ENCODE measurements at places on chromosomes 12 and 14.

DNA sequence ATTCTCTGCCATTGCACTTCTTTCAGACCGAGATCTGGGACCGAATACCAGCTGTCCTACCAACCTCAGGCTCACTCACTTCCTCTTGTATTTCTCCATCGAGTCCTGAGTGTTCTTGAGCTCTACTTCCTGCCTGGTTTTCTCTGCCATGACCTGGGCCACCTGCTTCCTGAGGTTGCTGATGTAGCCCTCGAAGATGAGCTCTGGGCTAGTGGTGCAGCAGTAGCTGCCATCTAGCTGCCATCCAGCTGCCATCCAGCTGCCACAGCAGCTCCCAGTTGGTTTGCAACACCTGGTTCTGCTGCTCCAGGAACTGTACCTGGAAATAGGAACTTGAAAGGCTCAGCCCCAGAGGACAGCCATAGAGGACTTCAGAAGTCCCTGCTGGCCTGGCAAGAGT is 15.0 kb upstream of the KRT73 start:
- no peak for DNase-seq

GRCh38 chr14:23054000-23054811 is 3.1 kb downstream of the CDH24 start:
- no peak for DNase-seq

GRCh38 chr12:100919116-100919515 is 124.5 kb downstream of the ANO4 start:
- DNase-seq, result no peak

- DNase-seq, result no peak
Measured at GRCh38 chr12:57940052-57940914, 1.1 kb upstream of the ATP23 start.

GRCh38 chr12:42421844-42422779 is 96.1 kb downstream of the PPHLN1 start:
- peak; percentile 52 for DNase-seq

DNA sequence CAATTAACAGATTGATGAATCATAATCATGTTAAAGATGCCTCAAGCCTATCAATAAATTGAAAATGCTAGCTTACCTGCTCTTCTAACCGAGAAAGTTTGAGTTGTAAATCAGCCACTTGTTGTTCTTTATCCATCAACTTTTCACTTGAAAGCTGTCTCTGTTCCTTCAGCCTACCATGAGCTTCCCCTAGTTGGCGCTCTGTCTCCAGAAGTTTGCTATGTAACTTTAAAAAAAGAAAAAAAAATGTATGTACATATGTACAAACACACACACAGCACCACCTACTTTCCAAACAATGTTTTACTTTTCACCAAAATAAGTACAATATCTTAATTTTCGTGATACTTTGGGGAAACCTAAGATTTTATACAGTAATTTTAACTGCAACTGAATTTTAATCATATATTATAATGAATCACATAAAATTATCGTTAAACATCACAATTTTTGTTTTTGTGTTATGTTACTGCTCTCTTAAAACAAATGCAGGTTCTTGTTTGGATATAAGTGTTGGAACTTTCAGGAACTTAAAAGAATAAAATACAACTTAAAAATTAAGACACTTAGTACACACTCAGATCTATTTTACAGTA is 101.2 kb downstream of the EEA1 start:
- DNase-seq, result peak; percentile 5

DNA sequence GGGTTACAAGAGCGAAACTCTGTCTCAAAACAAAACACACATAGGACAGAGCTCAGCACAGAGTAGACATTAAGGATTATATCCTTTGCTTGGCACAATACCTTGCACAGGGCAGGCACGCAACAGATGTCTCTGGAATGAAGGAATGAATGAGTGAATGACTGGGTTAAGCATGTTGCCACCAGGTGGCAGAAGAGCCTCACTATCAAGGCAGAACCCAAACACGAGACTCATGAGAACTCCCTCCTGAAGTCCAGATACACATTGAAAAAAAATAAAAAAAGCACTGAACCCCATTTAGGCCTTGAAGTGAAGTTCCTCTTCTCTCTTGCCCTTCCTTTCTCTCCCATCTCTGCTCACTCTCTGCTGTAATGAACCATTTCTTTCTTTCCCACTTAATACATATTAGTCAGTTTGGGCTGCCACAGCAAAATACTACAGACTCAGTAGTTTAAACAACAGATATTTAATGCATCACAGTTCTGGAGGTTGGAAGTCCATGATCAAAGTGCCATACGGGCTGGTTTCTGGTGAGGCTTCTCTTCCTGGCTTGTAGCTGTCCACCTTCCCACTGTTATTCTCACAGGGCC is 26.6 kb upstream of the LTA4H start:
- DNase-seq, result peak; percentile 52

- DNase-seq, result no peak
Measured at GRCh38 chr12:43066471-43066870, 476.9 kb upstream of the PRICKLE1 start.

DNA sequence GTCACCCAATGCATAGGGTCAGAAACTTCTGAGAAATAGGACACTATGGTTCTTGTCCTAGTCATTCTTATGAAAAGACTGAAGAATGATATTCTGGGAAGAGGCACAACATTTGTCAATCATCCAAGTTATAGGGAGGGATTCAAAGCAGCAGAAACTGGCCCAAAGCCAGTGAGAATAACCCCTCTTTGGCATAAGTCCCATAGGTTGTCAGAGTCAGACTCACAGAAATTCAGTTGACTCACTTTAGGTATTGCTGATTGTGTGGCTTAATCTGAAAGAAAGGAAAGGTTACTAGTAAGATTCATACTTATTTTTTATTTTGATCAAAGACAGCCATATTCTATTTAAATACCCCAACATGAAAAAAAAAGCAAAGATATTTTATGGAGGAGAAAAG is 151.0 kb downstream of the SRGAP1 start:
- DNase-seq, result no peak

- no peak for DNase-seq
Measured at GRCh38 chr12:131365821-131366260, 345.0 kb upstream of the SFSWAP start.

DNA sequence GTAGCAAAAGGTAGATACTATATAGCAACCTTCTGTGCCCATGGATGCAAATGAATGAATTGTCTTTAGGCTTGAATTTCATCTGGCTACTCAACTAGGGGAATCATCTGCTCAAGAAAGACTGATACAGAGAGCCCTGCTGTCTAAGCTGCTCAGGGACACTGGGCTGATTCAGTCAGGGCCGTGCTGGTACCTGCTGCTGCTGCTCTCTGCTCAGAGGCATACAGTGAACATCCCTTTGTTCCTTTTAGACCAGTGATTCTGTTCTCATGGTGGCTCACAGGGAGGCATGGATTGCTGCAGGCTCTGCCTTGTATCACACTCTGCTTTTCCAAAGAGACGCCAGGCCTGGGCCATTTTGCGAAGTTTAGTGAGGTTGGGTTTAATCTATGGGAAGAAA is 14.1 kb downstream of the EIF2B2 start:
- DNase-seq, result no peak

DNA sequence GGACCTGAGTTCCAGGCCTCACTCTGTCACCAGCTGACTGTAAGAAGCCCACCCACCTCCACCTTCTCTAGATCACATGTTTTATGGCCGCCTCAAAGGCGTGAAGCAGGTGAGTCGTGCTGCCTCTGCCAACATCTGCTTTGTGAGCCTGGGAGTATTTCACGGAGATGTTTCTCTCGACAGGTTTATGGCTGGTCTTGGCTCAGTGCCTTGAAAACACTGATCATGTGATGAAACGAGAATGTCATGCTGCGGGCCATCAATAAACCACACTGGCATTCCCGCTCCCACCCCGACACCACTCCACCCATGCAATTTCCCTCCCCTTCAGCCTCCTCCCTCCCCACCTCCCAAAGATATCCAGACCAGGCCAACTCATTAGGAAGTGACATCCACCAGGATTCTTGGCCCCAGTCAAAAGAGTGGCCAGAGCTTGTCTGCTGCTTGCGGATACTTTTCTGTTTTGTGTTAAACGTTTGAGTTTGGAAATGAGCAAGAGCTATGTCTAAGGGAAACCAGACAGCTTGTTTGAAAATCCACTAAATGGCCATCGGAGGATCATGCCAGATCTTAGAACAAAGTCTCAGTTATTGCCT is 53.8 kb upstream of the NTF3 start:
- DNase-seq, result no peak

DNA sequence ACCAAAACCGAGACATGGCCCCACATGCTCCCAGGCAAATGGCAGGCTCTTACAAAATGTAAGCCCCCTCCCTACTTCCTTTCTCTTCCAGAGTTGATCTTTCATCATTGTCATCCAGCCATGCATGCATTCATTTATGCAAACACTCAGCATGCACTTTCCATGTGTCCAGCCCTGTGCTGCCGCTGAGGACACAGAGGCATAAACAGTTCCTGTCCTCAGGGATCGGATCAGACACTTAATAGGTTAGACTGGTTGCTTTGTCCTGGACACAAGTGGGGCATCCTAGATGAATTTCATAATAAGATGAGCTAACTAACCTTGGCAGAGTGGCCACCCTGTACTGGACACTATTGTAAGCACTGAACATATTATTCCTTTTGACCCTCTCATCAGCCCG is 23.1 kb downstream of the PRIMA1 start:
- no peak for DNase-seq

DNA sequence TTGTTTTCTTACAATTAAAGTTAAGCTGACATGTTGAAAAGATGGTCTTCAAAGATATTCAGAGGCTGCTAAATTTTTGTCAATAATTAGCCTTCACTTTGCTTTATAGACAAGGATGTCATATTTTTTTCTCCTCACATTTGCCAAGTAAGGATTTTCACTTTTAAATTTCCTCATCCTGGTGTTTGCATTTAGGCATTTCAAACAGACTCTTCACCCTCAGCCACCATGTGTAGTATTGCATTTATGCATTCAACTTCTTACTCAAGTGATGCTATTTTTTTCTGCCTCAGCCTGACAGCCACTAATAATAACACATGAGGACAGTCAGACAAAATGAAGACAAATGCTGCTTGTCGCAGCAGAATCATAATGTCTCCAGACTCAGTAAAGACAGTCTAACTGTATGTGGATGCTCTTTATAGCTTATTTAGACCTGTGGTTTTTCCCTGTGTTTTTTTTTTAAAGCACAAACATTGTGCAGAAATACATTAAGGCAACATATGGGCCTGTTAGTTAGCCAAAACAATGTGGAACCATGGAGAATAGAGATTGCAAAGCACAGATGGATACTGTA is 481.5 kb downstream of the NPAS3 start:
- DNase-seq, result no peak

- DNase-seq, result peak; percentile 75
Measured at GRCh38 chr14:70888681-70889175, 18.5 kb upstream of the PCNX1 start.

DNA sequence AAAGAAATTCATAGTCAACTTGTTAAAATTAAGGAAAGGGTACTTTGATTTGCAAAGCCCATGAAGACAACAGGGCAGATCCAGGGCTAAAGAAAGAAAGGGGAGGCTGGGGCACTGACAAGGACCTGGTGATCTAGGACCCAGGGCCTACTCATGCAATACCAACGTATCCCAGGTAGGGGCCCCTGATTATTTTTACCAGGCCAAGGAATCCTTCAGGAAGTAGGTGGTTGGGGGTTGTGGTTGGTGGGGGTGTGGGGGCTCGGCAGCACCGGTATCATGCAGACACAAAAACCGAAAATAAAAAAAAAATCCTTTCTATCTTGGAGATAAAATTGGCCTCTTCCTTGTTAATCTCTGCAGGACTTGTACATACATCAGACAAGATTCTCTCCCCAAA is 47.5 kb downstream of the GSC start:
- DNase-seq, result no peak

GRCh38 chr12:49121047-49121696 is 10.0 kb downstream of the TUBA1B start:
- DNase-seq, result peak; percentile 18

- DNase-seq, result no peak
Measured at GRCh38 chr12:71627438-71628002, 36.1 kb downstream of the ZFC3H1 start.

GRCh38 chr12:40010899-40011774 is 94.7 kb downstream of the SLC2A13 start:
- peak; percentile 31 for DNase-seq

DNA sequence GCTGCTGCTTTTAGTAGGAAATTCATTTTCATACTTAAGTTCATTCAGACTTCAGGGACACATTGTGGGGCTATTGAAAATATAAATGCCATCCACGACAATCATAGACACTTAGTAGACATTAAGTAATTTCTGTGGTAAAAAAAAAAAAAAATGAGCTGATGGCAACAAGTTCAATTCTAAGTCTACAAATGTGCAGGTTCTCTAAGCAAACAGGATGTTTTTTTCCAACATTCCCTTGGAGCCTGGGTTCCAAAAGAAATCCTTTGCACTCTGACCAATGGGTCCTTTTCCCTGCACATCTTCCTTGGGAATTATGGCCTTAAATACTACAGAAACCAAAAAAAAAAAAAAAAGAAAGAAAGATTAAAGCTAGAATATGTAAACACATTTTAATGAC is 175.6 kb upstream of the HIF1A start:
- DNase-seq, result no peak

- no peak for DNase-seq
Measured at GRCh38 chr12:99059824-99060511, 414.9 kb downstream of the APAF1 start.

DNA sequence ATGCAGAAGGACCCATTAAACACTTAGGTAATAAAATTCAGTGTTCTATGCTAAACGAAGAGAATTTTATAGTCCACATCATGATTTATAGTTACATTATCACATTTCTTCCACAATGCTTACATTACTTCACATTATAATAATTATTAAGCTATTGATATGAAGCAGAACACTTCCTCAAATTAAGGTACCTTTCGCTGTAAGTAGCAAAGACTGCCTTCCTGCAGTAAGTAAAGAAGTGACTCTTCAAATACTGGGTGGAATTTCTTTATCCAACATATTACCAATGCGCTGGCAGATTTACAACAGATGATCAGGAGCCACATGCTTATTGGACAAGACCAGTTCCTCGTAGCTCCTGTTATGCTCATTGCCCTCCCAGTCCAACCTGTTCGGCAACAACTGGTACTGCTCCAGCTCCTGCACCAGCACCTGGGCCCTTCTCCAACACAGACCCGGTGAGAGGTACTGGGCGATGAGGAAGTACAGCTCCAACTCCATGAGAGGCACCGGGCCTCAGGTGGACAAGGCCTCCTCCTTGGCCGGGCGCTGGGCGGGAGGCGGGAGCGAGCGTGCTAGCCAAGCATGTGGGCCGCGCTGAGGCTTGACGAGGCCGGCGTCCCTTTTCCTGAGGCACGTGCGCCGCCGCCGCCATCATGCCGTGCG is 210.7 kb upstream of the ATP2B1 start:
- DNase-seq, result no peak

DNA sequence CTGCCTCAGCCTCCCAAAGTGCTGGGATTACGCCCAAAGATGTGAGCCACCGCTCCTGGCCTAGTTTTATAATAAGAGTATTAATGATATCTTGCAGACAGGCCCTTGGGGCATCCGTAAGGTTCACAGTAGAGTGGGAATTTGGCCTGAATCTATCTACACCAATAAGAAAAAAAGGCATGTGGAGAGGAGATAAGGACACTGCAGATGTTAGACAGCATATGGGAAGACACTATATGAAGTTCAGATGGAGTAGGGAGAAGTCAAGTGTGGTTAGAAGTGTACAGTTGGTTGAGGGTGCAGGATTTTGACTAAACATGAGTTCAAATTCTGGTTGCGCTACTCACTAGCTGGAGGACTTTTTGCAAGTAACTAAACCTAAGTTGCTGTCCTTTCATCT is 8.5 kb upstream of the TTC8 start:
- DNase-seq, result no peak

Data from skeletal muscle cell (primary cell).